ENCODE measurements at places on chromosomes 2 and 18. TPM values are rescaled to one million over a fixed set of nuclear protein-coding genes. Genes with fewer than 3 reads are reported as not detected.

The FNDC4 gene
- total RNA-seq: not detected

The NT5C1B gene
- not detected for total RNA-seq

The TTN gene
- total RNA-seq: 12.8 TPM

The GDF7 gene
- not detected for total RNA-seq

The SGPP2 gene
- total RNA-seq: 0.08 TPM

The SLC9A4 gene
- 0.08 TPM for total RNA-seq

The RIT2 gene
- not detected for total RNA-seq

- DNase-seq: no peak
Observed at GRCh38 chr2:216373896-216374295, 1.6 kb upstream of the MARCHF4 start.

GRCh38 chr2:12321886-12322285 lies 394.9 kb upstream of the TRIB2 start:
- DNase-seq: no peak

DNA sequence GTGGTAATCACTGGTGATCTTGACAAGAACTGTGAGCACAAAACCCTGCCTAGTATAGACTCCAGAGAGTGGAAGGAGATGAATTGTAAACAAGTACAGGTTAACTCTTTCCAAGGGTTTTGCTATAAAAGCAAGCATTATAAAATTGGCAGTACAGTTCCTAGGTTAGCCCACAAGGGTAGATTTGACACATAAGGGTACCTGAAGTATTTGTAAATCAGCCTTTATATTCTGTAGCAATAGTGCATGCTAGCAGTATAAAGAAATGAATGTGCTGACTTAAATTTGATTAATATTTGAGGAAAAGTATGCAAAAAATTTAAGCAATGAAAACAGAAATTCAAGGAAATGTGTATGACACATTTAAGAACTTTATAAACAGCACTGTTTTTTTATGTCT lies 42.4 kb downstream of the SP3 start:
- DNase-seq: no peak

GRCh38 chr2:85702172-85702571 lies 8.0 kb downstream of the GNLY start:
- no peak for DNase-seq

GRCh38 chr2:227256605-227257004 lies 68.4 kb upstream of the MFF start:
- no peak for DNase-seq

- DNase-seq: no peak
Observed at GRCh38 chr2:240326246-240326645, 109.2 kb upstream of the GPC1 start.

GRCh38 chr2:19021100-19021476 lies 337.3 kb downstream of the OSR1 start:
- DNase-seq: no peak

- DNase-seq: no peak
Observed at GRCh38 chr2:128262315-128263253, 56.1 kb downstream of the HS6ST1 start.

DNA sequence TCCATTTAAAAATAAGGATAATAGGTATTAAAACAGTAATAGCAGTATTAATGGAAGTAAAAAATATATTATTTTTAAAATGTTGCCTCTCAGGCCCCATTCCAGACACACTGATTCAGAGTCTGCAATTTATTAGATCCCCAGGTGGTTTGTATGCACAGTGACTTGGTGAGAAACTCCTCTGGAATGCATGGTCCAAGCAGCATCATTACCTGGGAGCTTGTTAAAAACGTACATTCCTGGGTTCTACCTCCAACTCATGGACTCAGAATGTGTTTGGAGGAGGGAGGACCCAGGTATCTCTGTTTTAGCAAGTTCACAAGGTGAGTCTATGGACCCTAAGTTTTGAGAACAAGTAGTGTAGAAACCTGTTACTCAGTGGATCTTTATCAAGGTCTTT lies 95.6 kb downstream of the ITGA4 start:
- DNase-seq: no peak

- no peak for DNase-seq
Observed at GRCh38 chr18:55202232-55202917, 243.1 kb upstream of the CCDC68 start.

- DNase-seq: no peak
Observed at GRCh38 chr2:99860720-99861375, 281.5 kb downstream of the AFF3 start.

- DNase-seq: no peak
Observed at GRCh38 chr2:42261518-42262195, 92.5 kb downstream of the EML4 start.

GRCh38 chr2:162002623-162003235 lies 71.3 kb downstream of the DPP4 start:
- no peak for DNase-seq

All from activated CD8-positive, alpha-beta T cell treated with anti-CD3 and anti-CD28 coated beads, Interleukin-2, amount 10 ng/mL, durations not matched to agents 7 days and 5 days (primary cell).